Temporal lobe (tissue), 4 donors: ENCODE measurements at places on chromosomes 16 and 17. TPM values are rescaled to one million over a fixed set of nuclear protein-coding genes. Genes with fewer than 3 reads are reported as not detected.

Gene TPSAB1
- total RNA-seq: not detected

Gene MRC2
- 21.1 TPM for total RNA-seq

Gene SLX1B
- total RNA-seq: 2.0 TPM

Gene INTS2
- total RNA-seq: 18.7 TPM

Gene RAD51D
- 9.8 TPM for total RNA-seq

Gene TBX2
- total RNA-seq: 0.49 TPM
